ENCODE measurements at places on chromosomes 6 and 20.

- no peak for DNase-seq
Observed at GRCh38 chr6:35534407-35535170, 21.9 kb upstream of the TULP1 start.

GRCh38 chr6:143679041-143679440, 1.3 kb downstream of the PHACTR2 start:
- DNase-seq, result no peak

DNA sequence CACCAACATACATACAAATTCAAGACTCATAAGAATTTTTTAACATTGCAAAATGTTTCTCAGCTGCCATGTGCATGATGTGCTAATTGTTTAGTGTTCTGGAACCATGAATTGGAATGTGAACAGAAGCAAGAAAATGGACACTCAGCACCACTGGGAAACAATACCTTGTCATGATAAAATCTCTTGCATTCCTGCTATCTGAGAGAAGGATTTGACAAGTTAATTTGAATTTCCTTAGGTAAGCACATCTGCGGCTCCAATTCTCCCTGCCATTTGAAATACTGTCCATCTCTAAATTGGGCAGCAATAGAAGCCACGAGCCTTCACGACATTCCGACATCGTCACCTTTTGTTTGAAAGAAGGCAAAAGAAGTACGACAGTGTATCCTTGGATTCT, 1104.6 kb upstream of the MAP3K7 start:
- no peak for DNase-seq

GRCh38 chr6:32196682-32197616, 4.5 kb upstream of the GPSM3 start:
- DNase-seq, result no peak

- no peak for DNase-seq
Observed at GRCh38 chr6:127202676-127203075, 64.0 kb upstream of the RNF146 start.

- no peak for DNase-seq
Observed at GRCh38 chr6:63584566-63584965, 12.3 kb downstream of the LOC128125822 start.

DNA sequence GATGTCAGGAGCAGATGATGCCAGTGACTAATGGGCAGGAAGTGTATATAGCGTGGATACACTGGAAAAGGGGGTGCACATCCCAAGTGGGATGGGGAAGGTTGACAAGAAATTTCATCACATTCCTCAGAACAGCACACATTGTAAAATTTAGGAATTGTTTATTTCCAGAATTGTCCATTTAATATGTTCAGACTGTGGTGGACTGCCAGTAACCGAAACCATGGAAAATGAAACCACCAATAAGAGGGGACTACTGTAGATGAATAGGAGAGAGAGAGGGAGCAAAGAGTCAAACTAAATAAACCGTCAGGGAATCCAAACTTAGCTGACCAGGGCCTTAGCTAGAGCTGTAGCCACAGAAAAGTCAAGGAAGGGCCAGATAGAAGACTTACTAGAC, 164.4 kb upstream of the PRDM1 start:
- DNase-seq, result no peak

DNA sequence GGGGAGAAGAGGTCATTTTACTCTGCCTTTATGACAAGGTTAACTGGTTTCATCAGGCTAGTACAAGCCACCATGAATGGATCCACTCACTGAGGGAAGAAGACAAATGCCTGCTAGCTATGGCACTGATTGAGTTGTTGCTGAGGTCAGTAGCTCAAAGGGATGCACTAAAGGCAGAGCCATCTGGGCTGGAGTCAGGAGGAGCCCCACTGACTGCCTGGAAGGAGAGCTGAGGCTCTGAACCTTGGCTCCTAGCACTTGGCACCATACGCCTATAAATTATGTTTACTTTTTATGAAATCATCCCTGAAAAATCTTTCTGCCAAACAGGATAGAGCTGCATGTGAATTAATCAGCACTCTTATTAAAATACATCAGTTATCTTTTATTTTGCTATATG, 104.6 kb downstream of the DTD1 start:
- DNase-seq, result no peak

- DNase-seq, result no peak
Observed at GRCh38 chr6:24775520-24776058, 852 bp downstream of the GMNN start.

DNA sequence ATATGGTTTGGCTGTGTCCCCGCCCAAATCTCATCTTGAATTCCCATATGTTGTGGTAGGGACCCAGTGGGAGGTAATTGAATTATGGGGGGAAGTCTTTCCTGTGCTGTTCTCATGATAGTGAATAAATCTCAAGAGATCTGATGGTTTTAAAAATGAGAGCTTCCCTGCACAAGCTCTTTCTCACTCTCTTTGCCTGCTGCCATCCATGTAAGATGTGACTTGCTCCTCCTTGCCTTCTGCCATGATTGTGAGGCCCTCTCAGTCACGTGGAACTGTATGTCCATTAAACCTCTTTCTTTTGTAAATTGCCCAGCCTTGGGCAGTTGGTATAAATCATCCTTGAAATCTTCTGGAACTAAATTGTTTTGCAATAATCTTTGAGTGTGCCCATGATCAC, 31.9 kb upstream of the TBX18 start:
- DNase-seq, result no peak

DNA sequence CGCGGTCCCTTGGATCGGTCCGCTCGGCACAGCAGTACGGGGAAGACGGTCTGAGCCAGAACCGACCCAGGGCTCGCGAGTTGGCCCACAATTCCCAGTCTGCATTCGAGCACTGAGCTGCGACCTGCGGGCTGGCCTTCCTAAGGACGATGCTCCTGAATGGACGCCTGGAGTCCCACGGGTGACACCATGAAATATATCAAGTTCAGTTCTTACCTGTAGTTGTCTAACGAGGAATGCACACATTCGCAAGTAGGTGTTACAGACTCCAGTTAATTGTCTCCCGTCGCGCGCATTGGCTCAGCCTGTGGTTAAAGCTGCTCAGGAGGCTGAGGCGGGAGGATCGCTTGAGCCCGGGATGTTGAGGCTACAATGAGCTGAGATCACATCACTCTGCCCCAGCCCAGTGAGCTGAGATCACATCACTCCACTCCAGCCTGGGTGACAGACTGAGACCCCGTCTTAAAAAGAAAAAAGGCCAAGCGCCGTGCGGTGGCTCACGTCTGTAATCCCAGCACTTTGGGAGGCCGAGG, 802 bp downstream of the PEX7 start:
- DNase-seq, result no peak

GRCh38 chr6:127190552-127190951, 72.1 kb downstream of the RSPO3 start:
- no peak for DNase-seq

DNA sequence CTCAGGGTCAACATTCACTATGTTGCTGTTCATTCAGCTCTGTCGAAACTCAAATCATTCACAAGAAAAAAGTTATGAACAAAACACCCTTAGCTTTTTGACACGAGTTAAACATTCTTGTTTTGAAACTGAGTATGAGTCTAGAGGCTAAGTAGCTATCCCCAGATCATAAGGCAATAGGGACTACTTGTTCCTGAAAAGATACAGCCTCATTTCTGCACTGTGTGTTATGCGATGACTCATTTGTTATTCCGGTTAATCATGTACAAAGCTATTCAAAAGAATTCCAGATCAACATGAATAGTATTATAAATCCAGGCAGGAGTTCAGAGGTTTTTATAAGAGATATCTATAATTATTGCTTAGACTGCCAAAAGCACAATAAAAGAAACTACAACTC, 908.0 kb downstream of the QKI start:
- DNase-seq, result no peak

DNA sequence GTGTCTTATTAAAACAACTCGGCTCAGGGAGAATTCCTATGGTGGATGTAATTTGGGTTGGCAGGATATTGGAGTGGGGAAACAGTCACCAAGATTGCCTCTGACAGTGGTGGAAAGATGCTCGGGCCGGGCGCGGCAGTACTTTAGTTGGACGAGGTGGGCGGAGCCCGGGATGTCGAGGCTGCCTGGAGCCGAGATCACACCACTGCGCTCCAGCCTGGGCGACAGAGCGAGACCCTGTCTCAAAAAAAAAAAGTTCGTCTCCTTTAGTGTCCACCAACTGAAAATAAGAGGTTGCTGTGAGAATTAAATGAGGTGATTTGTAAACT, 621 bp downstream of the NOL7 start:
- DNase-seq, result no peak

Data from GM12891 (cell line).